ENCODE measurements at places on chromosomes 3 and 15.
A peak's percentile ranks its signal among the peaks of the same experiment; 100 is the strongest.

DNA sequence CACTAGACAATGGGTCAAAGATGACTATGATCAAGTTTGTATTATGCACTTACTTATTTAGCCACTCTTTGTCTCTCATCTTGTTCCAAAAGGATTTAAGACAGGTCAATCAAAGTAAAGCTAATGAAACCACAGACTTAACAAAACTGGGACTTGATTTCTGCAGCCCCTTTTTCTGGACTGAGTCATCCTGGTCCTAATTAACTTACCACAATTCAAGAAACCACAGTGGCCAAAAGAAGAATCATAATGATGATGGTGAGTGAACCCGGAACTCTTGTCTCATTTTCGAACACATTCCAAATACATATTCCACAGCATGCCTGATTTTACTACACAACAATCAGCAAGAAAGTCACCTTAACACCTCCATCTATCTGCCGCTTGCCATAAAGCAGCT is 1333.0 kb downstream of the ROBO1 start:
- DNase-seq, result no peak

GRCh38 chr3:12956316-12956660 is 114.9 kb upstream of the RPL32 start:
- DNase-seq, result no peak

DNA sequence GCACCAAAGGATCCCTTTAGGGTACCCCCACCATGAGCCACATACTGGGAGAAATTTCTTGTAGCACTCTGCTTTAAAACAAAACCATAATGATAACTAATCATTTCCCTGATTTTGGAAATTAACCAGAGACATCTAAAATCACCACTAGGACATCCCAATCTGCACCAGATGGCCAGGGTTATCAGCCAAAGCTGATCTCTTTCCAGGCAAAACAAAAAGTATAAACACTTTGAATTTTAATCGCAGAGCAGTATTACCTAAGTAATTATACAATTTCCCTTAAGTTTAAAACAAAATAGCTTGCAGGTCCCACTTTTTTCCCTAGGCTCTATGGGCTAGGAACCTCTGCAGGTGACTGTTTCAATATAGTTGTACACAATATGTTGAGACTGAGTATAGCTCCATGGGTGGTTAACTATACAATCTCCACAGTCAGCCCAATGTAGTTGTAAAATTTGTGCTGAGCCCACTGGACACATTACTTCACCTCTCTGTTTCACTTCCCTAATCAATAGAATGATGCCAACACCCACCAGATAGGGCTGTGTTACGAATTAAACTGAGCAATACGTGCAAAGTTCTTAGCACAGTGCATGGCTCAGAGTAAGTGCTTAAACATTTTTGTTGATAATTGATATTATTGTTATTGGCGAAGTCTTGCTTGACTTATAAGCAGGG is 629 bp upstream of the NOX5 start:
- DNase-seq, result no peak

DNA sequence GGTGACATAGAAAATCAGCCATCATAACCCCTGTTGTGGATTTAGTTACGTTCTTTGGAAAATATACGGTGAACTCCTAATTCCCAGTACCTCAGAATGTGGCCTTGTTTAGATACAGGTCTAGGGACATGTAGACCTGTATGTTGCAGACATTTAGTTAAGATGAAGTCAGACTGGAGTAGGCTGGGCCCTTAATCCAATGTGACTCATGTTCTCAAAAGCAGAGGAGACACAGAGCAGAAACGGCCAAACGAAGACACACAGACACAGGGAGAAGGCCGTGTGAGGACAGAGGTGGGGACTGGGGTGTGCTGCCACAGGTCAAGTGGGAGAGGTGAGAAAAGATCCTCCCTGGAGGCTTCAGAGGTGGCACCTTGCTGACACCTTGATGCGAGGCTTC is 119.0 kb upstream of the PROK2 start:
- no peak for DNase-seq

GRCh38 chr3:129054605-129055104 is 5.9 kb upstream of the GP9 start:
- no peak for DNase-seq

- no peak for DNase-seq
Observed at GRCh38 chr15:47434596-47434995, 282.7 kb upstream of the SEMA6D start.

DNA sequence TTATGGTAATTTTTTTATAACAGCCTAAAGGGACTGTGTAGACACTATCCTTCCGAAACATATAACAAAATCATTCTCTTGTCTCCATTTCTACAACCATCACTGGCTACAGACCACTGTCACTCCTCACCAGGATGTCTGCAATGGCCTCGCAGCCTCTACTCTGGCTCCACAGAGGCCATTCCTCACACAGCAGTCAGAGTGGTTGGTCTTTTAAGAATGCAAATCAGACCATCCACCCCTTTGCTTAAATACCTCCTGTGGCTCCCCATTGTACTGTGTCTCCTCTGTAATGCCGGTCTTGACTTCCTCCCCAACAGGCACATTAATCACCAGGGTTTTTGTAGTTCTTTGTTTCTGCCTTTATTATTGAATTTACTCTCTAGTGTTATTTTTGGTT is 344.8 kb downstream of the ERC2 start:
- no peak for DNase-seq

- DNase-seq, result no peak
Observed at GRCh38 chr3:39166134-39166710, 12.8 kb upstream of the CSRNP1 start.

GRCh38 chr3:8325306-8325705 is 176.3 kb upstream of the LMCD1 start:
- no peak for DNase-seq

- DNase-seq, result no peak
Observed at GRCh38 chr3:113783980-113784379, 37.1 kb downstream of the ATP6V1A start.

- no peak for DNase-seq
Observed at GRCh38 chr3:182487143-182487542, 306.2 kb upstream of the ATP11B start.

- no peak for DNase-seq
Observed at GRCh38 chr3:56113231-56113630, 355.0 kb downstream of the ERC2 start.

- DNase-seq, result no peak
Observed at GRCh38 chr3:146241523-146242240, 9.2 kb downstream of the PLSCR4 start.

DNA sequence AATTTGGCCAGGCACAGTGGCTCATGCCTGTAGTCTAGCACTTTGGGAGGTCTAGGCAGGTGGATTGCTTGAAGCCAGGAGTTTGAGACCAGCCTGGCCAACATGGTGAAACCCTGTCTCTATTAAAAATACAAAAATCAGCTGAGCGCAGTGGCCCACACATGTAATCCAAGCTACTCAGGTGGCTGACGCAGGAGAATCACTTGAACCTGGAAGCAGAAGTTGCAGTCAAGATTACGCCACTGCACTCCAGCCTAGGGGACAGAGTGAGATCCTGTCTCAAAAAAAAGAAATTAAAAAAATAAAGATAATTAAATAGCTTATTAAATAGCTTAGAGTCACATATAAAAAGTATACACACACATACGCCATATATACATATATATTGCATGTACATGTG is 3.7 kb upstream of the TIPARP start:
- DNase-seq, result no peak

GRCh38 chr3:69236812-69237707 is 114.7 kb upstream of the LMOD3 start:
- no peak for DNase-seq

- DNase-seq, result no peak
Observed at GRCh38 chr15:70362886-70363285, 265.2 kb upstream of the TLE3 start.

DNA sequence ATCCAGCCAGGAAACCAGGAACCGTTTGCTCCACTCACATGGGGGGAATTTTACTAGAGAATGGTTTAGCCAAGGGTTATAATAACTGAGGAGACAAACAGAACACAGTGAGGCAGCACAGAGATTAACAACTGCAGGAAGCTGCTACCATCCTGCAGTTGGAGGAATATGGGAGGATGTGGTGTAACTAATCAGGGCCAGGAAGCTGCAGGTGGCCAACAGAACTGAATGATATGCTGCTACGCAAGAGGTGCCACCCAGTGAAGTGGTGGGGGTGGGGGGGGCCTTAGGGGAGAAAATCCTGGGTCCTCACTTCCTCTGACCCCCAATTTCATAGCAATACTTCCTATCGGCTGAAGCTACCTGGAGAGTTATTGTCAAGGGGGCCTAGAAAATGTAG is 306.4 kb upstream of the STT3B start:
- no peak for DNase-seq

DNA sequence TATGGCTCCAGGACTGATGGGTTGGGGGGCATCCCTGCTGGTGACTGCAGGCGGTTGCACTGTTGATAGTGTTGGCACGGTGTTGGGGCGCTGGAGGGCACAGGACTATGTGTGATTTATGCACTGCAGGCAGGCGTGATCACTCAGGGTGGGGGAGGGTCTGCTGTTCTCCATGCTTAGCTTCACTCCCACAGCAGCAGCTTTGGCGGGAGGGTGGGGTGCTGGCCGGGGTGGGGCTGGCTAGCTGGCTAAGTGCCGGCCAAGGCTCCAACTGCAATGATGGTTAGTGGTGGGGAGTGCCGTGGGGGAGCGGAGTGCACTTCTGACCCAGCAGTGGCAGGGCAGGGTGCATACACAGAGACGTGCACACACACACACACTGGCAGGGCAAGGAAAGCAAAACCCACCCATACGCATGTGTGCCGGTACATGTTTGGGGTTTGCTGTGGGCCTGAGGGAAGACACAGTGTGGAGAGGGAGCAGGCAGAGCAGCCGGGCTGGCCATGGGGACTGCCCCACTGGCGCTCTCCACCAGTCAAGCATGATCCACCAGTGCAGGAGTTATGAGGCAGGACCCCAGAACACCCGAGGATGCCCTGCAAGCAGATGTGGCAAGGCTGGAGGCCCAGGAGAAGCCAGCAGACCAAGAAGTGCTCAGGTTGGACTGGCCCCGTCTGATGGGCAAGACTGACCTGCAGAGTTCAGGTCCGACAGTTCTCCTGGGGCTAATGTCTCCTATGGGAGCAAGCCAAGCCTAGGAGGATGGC is 16.5 kb upstream of the FGF7 start:
- no peak for DNase-seq

DNA sequence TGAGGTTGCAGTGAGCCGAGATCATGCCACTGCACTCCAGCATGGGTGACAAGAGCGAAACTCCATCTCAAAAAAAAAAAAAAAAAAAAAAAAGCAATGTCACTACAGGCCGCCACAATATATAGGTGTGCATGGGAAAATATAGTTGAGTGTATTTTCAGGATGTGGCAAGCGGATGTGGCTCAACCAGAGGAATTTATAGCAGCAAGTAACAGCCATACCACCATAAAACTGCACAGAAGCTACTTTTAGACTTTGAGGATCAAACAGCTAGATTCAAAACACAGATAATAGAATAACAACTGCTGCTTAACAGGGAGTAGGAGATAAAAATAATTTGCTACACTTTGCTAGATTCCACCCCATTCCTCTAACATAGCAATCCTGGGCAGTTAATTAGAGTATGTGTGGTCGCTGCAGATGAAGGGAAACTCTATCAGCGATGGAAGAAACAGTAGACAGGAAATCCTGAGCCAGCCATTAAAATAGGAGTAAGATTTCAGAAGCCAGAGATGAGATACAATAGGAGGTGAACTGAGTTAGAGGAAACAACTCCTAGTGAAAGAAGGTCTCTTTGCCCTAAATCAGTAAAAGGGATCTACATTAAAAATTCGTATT is 318.7 kb upstream of the STT3B start:
- DNase-seq, result no peak

DNA sequence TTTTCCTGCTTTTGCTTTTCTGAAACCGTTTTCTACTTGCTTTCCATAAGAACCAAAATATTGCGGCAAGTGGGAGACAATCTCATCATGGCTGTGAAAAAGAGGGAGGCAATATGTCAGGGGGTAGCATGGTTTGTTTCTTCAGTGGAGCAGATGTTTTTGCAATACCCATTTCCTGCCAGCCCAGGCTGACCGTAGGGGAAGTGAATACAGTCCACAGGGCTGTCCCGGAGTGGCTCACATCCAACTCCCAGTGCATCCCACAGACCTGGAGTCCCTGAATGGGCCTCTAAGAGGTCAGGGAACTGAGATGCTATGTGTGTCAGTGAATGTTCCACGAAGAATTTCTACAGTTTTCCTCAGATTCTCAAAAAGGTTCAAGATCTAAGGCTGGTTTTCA is 69.6 kb downstream of the EPHB1 start:
- no peak for DNase-seq

DNA sequence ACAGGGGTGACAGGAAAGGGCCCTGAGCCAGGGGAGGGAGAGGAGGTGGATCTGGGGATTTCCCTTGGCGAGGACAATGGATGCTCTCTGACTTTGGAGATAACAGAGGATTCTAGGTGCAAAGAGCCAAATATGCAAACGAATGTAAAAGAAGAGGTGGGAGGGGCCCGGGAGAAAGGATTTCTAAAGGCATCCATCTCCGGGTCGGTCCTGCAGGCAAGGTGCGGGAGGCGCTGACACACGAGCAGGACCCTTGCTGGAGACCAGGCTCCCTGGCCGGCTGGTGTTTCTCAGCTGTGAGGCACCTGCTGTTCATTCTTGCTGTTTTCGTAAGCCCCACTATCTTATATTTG is 115.2 kb upstream of the TLE3 start:
- DNase-seq, result no peak

GRCh38 chr3:133152056-133152455 is 113.9 kb downstream of the TMEM108 start:
- peak; percentile 79 for DNase-seq

DNA sequence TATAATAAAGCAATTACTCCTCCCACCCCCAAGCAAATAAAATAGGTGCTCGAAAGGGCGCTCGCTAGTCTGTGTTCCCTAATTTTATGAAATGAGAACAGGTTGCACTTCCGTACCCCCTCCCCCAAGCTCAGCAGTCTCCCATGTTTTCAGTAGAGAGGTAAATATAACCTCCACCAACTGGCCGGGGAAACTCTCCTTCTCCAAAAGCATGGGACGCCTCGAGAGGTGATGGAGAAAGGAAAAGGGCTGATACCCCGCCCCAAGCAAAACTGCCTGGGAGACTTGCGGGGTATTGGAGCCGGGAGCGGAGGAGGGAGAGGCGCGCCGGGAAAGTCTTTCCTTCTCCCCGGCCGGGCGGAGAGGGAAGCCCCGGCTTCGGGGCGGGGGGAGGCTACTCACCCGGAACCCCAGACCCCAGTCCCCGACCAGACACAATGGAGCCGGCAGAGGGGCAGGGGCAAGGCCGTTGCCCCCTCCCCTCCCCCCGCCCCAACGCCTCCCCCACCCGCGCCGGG is 605 bp downstream of the DCUN1D1 start:
- DNase-seq, result peak; percentile 12

GRCh38 chr3:41175365-41175764 is 23.9 kb upstream of the CTNNB1 start:
- no peak for DNase-seq

DNA sequence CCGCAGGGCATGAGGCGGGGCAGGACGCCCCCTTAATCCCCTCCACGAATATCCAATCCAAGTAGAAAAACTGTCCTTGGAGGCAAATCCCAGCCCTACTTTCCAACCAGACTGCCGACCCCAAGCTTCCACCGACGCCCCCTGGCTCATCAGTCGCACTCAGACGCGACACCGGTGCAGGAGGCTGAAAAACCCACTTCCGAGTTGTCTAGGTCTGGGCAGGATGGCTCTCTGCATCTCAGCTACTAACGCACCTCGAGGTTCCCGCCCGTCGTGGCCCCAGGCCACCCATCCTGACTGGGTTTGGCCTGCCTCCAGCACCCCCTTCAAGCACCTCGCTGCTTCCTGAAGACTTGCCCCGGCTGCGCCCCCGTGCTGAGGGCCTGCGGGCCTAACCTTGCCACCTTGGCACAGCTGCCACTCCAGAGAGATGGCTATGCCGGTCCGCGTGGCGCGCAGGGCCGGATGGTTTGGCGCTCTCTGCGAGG is 15.5 kb downstream of the RGMA start:
- DNase-seq, result no peak

GRCh38 chr15:28086175-28086703 is 12.9 kb downstream of the OCA2 start:
- no peak for DNase-seq
